Thoracic aorta endothelial cell (primary cell): ENCODE measurements at places on chromosomes 3 and 15. TPM values are rescaled to one million over a fixed set of nuclear protein-coding genes. Genes with fewer than 3 reads are reported as not detected.

Gene EPHA3
- not detected in 2 replicates for total RNA-seq

Gene TRH
- total RNA-seq: not detected in 2 replicates

Gene FBXL2
- 15.2 and 18.2 TPM in 2 replicates for total RNA-seq

Gene B3GNT5
- 38.2 and 38.8 TPM in 2 replicates for total RNA-seq

Gene IMPG2
- total RNA-seq: 0.50 and 0.53 TPM in 2 replicates

Gene NPAP1
- not detected in 2 replicates for total RNA-seq

Gene GOLGA8G
- total RNA-seq: not detected in 2 replicates

Gene ARGFX
- not detected in 2 replicates for total RNA-seq

Gene SEMA7A
- total RNA-seq: 0.53 and 1.0 TPM in 2 replicates

Gene SEC22A
- 30.3 and 36.5 TPM in 2 replicates for total RNA-seq

Gene ZNF80
- total RNA-seq: not detected in 2 replicates

Gene PCOLCE2
- total RNA-seq: 1.3 and 2.5 TPM in 2 replicates
